ENCODE measurements at places on chromosomes 13 and 19. TPM values are rescaled to one million over a fixed set of nuclear protein-coding genes. Genes with fewer than 3 reads are reported as not detected.

DNA sequence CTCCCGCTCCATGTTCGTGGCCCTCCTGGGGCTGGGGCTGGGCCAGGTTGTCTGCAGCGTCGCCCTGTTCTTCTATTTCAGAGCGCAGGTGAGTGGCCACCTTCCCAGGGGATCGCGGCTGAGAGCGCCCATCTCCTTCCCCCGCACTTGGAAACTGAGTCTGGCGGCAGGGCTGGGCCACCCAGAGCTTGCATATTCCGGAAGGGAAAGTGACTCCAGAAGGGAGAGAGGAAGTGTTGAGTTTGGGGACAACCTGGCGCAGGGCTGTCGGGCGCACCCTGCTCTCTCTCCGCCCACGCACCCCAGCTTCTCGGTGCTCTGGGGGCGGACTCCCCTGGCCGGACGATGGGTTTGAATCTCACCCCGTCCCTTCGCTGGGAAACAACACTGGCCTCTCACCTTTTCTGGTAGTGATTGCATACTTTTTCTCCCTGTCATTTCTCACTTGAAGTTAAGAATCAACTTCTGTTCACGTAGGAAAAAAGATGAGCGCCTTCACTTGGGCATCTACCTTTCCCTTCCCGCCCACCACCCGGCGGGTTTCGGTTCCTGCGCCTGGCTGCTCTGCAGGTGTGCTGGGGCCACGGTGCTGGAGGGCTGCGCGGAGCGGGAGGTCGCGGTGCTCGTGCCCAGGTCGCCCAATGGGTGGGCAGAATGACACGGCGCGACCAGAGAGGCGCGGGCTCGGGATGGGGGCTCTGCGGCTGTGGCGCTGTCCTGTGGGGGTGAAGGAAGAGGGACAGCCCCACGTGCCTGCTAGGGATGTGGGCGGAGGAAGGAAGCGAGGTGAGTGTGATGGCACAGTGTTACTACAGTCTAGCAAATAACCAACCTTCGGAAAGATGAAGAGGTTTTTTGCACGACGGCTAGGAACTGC, 721 bp downstream of the TNFSF11 start:
- no peaks in the 10 kb centered on the region for H3K36me3 ChIP-seq
- H3K27ac ChIP-seq, result no peak overlapping the region
- H3K4me3 ChIP-seq, result no peak overlapping the region
- no peaks in the 10 kb centered on the region for H3K27me3 ChIP-seq
- DNase-seq, result no peak

- no peak overlapping the region for H3K27ac ChIP-seq
- DNase-seq, result no peak
- no peak overlapping the region for H3K4me3 ChIP-seq
- no peaks in the 10 kb centered on the region for H3K36me3 ChIP-seq
- H3K27me3 ChIP-seq, result no peaks in the 10 kb centered on the region
Measured at GRCh38 chr19:33385956-33386355, 12.4 kb downstream of the CEBPG start.

- DNase-seq, result peak; percentile 13
- H3K27ac ChIP-seq, result no peak overlapping the region
- no peak overlapping the region for H3K4me3 ChIP-seq
- H3K27me3 ChIP-seq, result no peaks in the 10 kb centered on the region
- H3K36me3 ChIP-seq, result no peaks in the 10 kb centered on the region
- no peaks in the 10 kb centered on the region for H3K4me1 ChIP-seq
Measured at GRCh38 chr13:110445722-110446574, 115.6 kb downstream of the RAB20 start.

DNA sequence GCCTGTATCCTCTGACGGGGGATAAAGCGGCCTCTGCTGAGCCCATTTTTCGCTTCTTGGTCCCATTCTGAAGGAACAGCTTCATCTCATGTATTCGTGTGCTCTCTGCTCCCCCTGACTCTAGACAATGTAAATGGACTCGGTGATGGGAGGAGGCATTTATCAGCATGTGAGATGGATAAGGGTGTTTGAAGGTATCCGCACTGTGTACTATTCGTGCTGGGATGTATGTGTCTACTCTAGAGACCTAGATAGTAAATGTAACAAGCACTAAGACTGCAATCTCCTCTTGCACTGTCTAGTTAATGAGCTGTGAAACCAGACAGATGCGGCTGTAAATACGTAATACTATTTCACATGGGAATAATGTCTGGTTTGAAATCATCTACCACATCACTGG, 134.6 kb upstream of the ARGLU1 start:
- H3K4me3 ChIP-seq, result no peak overlapping the region
- no peaks in the 10 kb centered on the region for H3K36me3 ChIP-seq
- no peak overlapping the region for H3K27ac ChIP-seq
- no peaks in the 10 kb centered on the region for H3K27me3 ChIP-seq
- DNase-seq, result no peak

- H3K4me3 ChIP-seq, result no peak overlapping the region
- H3K4me1 ChIP-seq, result no peaks in the 10 kb centered on the region
- no peaks in the 10 kb centered on the region for H3K27me3 ChIP-seq
Measured at GRCh38 chr13:77492982-77493381, 42.5 kb upstream of the SCEL start.

KLK15 gene
- total RNA-seq, result not detected

KRTDAP gene
- total RNA-seq, result not detected

PRSS57 gene
- total RNA-seq, result not detected
